ENCODE measurements at places on chromosomes 7 and 10.

GRCh38 chr10:20767028-20767427 is 130.1 kb downstream of the NEBL start:
- DNase-seq = peak; percentile 6

DNA sequence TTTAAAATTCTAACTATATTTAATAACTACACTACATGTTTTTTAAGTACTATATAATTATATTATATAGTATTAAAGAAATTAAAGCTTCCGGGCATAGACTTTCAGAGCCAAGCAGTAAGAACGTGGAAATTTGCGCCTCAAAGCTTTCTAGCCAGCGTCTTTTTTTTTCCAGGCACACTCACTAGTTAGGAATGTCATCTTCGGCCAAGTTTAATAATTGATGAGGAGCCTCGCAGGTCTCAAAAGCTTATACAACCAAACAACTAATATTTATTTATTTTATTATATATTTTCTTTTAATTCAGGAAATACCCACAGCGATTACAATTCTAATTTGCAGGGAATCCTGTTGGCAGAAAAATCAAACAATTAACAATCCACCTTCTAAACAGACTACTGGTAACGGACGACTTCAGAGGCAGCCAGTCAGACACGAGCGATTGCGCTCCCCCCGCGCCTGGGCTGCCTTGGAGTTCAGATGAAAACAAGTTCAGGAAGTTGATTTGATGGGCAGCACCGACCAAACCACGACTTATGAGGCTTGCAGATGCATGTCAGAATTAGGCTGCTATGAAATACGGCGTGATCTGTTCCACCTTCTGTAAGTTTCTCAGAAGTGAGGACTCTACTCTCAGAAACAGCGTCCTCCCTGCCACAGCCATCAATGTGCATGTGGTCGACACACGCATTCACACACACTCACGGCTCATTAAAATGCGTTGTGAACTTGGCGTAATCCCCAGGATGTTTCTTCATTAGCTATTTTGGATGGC is 431.8 kb upstream of the MGMT start:
- DNase-seq = peak; percentile 90

GRCh38 chr7:85102813-85103350 is 84.0 kb downstream of the SEMA3D start:
- DNase-seq = no peak

DNA sequence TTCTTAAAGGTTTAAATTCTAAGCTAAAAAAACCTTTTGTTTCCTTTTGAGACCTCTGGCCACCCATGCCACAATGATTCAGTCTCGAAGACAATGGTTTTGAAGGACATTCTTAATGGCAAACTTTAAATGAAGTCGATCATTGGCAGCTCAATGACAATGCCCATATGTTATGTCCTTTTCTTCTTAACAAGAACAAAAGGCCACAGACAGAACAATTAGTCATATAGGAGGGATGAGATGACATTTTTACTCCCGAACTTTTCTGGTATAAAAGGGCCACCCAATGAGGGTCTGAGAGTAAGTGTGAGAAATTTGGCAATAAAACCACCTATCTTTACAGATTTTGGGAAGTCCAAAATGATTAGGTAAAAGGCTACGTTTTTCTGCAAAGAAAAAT is at the start of gene NPS:
Gene NPS (plus strand): TSS at position 301 of the 400 bp plus-strand sequence. CDS start 60 bp downstream, at position 361.
- no peak for DNase-seq

DNA sequence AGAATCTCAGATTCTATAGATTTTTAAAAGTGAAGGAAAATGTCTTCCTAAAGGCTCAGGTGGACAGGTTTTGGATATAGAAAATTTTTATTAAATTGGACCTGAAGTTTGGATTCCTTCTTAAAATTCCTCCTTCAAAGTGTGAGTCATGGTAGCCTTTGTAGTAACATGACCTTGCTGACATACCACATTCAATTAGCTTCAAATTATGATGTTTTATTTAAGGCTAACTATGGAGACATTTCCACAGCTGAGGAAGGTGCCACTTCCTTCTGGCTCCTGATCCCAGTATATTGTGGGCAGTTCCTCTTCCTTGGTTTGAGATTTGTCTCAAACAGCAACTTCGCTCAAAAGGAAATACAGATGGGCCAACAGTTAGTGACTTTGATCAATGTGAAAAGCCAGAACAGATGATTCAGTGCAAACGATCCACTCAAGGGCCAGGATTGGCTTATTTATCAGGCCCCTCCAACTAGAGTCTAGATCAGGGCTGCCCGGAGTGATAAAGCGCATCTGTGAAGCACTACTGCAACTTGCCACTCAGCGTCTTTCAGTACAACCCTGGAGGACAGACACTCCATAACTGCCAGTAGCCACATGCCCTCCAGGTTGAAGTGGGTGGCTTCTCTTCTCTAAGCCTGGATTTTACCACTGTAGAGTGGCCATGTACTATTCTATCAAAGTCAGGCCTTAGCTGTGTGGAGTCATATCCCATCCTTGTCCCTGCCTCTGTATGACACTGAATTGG is 573.5 kb downstream of the KIF20B start:
- DNase-seq = no peak
